ENCODE measurements at places on chromosomes 4 and X.

GRCh38 chr4:89674876-89675459, 162.0 kb downstream of the SNCA start:
- DNase-seq = no peak

DNA sequence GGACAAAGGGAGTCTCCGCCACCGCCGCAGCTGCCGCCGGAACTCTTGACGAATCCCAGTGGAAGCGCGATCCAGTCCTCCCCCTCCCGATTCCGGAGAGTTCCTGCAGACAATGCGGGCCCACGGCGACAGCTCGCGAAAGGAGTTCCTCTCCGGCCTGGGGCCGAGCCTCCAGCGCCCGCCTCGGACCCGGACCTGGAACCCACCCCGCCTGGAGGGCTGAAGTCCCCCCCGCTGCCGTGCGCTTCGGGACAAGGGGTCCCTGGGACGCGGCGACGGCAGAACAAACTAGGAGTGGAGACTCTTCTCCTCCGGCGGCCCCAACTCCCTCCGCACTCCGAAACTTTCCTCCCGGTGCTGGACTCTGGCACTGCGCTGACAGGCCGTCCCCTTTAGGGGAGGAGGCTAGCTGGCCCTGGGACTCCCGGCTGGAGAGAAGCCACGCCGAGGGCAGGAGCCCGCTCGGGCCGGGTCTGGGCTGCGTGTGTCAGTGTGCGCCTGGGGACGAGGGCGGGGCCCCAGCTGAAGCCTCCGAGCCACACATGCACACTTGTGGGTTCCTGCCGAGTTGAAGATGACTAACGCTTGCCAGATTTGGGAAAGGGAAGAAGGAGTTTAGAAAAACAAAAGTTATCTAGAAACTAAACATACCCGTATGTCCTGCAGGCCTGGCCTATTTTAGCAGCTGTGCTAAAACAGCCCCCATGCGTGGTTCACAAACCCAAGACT, at the start of gene ANTXR2:
TSS of gene ANTXR2 (minus strand) at position 486 of the 729 bp plus-strand sequence. CDS start 669 bp downstream, outside the sequence.
- DNase-seq = peak; percentile 62

- DNase-seq = no peak
These were observed 317.4 kb downstream of the IQCM start for GRCh38 chr4:149498246-149498645.

DNA sequence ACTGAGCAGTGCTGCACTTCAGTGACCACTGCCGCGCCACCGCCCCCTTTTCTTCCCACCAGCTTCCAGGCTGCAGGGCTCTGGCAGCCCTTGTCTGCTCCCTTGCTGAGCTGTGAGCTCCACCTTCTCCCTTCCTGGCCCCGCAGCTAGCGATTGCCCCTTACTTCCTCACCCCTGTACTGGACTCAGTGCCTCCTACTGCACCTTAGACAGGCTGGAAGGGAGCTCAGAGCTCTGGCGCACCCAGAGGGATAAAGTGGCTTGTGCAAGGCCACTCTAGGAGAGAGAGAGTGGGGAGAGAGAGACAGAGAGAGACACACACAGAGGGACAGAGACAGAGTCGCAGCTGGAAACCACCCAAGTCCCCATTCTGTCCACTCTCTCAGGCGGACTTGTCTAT, 6.0 kb downstream of the RASL11B start:
- DNase-seq = peak; percentile 10

DNA sequence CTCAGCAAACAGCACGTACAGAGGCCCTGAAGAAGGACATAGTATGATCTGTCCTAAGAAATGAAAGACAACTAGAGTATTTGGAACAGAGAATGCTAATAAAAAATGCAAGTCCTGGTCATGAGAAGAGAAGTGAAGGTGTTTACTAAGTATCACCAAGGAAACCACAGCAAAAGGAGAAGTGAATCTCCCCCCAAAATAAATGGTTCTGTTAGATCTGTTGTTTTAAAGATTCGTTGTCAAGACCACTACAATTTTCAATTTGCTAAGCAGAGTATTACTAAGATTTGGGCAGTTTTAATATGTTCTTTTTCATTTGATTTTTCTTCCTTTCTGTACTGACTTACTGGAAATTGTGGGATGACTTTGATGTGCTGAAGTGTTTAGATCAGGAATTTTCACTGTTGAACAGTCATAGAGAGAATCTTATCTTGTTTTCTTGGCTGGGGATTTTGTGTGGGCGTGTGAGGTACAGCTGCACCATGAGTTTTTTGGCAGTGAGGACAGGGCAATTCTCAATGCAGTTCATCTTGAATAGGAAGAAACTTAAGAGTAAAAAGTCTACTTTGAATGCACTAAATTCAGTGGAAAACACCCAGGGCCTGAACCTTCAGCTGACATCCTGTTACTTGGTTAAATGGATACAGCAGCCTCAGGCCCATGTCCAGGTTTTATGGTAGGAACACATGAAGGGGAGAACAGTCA, 132.2 kb downstream of the STIM2 start:
- no peak for DNase-seq

DNA sequence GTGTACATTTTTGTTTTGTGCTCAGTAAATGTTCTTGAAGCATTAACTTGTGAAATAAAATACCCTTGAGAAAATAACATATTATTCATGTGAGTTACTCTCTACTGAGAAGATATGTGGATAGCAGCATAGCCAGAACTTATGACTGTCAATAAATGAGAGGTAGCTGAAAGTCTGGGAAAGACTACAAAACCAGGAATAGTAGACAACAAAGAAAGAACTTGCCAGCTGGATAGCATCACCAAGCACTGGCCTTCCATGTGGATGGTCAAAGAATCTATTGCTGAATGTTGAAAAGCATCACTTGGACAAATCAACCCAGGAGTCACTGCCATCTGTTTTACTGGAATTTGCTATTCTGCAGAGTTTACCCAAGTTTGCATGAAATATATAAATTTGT, 650.0 kb upstream of the HTR2C start:
- DNase-seq = no peak

Measured in C1 segment of cervical spinal cord (tissue), 14 donors.